Activated CD4-positive, alpha-beta T cell treated with anti-CD3 and anti-CD28 coated beads, Interleukin-2, amount 10 ng/mL, durations not matched to agents 7 days and 5 days (primary cell): ENCODE measurements at places on chromosomes 3 and 15.

DNA sequence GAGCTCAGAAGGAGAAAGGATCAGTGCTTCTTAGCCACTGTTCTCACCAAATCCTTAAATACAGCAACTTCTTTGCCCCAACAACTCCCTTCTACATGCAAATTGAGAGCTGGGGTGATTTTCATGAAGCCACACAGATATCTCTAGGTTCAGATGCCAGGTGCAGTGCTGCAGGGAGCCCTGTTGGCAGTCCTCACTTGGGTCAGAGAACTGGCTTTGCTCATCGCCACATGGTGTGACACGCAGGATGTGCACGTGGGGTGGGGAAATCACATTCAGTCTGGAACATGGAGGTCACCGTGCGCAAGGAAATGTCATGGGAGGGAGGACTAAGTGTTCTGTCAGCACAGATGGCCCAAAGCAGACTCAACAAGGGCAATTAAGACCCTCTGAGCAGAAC is 103.8 kb downstream of the WDR76 start:
- no peak for DNase-seq

DNA sequence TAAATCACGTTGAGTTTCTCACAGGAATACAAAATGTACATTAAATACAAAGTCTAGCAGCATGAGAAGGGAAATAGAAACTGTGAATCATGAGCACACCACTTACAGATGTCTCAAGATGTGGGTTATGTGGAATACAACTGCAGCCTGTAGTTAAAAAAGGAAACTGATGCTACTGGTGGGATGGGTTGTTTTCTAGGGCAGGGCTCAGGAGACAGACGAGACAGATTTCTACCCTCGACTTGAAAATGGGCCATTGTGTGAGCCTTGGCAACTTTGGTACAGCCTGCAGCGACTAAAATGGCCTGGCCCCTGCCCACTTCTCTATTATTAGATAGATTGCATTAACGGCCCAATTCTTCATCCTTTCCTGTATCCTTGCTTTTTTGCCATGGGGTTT is 293.1 kb downstream of the SUCLG2 start:
- no peak for DNase-seq

GRCh38 chr3:21502656-21503055 is 248.4 kb downstream of the ZNF385D start:
- DNase-seq, result no peak

GRCh38 chr15:101381671-101382212 is 86.7 kb upstream of the SNRPA1 start:
- DNase-seq, result no peak

DNA sequence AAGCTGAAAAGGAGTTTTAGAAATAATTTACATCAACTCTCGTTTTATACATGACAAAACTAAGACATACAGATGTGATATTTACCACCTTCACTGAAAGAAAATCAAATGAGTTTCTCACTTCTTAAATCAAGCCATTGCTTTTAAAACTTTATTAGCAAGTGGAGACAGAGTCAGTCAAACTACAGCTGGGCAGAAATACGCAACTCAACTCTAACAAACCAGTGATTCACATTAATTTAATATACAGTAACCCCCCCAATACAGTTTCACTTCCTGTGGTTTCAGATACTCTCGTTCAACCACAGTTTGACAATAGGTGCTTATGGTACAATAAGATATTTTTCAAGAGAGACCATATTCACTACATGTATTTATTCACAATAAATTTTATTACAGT is 477.1 kb downstream of the MAGI1 start:
- no peak for DNase-seq

- DNase-seq, result peak; percentile 14
These were observed at the start of gene ZNF35 for GRCh38 chr3:44648564-44649229. Gene ZNF35 (plus strand): TSS chr3:44648732. CDS start chr3:44651068, 2,336 bp downstream.

GRCh38 chr3:37243820-37244748 is 69.7 kb upstream of the LRRFIP2 start:
- peak; percentile 14 for DNase-seq

DNA sequence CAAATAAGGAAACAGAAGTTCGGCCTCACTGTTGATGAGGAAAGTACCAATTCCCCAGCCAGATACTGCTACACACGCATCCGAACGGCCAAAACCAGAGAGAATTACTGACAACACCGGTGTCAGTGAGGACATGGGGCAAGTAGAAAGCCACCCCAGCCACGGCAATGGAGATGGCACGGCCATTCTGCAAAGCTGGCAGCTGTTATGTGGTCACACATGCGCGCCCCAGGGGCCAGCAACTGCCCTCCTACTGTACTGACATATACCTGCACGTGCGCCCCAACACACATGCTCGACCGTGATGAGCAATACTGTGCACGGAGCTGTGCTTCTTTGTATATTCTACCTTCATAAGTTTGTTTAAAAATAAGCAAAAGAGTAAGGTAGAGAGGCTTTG is 217.4 kb downstream of the ADAMTS17 start:
- no peak for DNase-seq

DNA sequence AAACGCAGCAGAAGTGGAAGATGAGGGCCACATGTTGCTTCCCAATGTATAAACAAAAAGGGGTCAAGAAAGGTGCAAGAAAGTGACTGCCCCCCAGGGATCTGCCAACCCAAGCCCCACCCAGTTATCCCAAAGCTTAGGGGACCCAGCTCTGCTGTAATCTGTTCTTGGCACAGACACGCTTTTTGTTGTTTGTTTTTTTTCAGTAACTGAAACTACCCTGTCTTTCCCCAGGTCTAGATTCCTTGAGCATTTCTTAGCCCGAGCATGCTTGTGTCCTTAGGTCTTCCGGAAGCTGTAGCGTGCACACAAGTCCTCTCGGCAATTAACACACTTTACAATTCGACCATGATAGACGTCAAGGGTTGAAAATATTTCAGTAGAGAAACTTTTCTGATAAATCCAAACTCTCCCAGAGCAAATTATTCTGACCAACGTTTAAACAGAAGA is 8.5 kb upstream of the PPARG start:
- DNase-seq, result no peak

DNA sequence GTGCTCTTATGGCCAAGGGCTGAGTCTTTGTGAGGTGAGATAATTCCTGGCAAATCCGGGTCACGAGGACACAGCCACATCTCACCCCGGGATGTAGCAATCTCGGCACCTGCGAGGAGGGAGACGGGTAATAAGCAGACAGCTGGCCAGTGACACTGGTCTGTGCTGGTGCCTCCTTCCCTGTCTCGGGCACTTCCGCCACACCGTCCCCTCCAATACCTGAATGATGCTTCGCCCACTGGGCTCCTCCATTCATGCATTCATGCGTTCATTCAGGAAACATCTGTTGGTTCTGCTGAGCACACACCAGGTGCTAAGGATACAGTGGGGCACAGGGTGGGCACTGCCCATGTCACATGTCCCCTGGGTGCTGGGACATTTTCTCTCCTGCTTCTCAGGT is 60.1 kb downstream of the ATP10A start:
- DNase-seq, result no peak

DNA sequence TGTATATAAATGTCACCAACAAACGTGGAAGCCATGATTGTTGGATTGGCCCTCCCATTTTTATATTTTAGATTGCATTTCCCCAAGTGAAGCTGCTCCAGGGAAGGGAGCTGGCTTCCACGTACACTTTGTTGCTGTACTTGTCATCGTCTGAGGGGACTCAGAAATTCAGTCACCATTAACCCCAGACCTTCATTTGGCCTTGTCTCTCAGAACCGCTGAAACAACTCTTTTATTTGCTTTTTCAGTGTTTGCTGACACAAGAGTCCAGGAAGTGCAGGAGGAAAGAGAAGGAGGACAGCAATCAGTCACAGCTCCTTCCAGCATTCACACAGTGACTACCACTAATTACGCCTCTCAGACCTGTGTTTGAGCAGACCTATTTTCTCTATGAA is 276.5 kb downstream of the TBL1XR1 start:
- DNase-seq, result no peak
